Activated CD4-positive, alpha-beta T cell treated with anti-CD3 and anti-CD28 coated beads for 24 hours (primary cell): ENCODE measurements at places on chromosomes 2 and 18.
A peak's percentile ranks its signal among the peaks of the same experiment; 100 is the strongest.

GRCh38 chr2:44843641-44844310 is 97.7 kb upstream of the SIX3 start:
- no peak for DNase-seq

DNA sequence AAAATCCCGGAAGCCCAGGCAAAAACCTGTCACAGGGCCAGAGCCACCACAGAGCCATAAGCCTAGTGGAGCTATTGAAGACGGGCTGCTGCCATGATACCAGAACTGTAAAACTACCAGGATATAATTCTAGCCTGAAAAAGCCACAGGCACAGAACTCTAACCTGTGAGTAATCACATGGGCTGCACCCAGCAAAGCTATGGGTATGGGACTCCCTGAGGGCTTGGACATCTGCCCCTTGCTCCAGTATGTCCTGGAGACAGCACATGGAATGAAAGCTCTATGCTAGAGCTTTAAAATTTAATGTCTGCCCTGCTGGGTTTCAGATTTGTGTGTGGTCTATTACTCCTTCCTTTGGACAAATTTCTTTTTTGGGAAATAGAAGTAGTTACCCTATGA is 2183.6 kb upstream of the CELF4 start:
- DNase-seq = no peak

DNA sequence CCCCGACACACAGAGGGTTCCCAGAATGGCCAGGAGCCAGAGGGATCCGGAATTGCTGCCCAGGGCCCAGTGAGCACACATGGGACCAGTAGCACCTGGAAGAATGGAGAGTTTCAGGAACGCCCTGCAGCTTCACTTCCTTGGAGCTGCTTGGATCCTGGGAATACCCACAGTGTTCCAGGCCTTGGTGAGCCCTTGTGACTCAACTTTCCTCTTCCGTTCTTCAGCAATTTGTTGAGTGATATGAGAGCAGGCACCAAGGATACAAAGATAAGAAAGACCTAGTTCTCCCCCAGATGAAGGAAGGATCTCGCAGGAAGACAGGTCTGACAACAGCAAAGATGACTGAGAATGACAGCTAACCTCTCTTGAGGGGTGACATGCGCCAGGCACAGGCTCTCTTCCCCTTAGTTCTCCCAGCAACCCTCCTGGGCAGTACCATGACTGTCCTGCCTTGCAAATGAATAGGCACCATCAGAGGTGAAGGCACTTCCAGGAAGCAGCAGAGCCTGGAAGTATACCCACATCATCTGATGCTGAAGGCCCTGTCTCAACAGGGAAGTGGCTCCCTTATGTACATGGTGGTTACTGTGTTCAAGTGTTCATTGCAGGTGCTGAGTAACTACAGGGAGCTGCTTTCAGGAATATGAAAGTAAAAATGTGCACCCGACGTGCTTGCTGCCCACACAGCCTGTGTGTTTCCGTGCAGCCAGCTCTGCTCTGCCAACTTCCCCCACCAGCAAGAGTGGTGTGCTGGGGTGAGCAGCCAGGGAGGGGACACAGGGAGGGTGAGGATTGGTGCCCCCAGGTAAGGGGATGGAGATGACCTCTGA is 116.2 kb downstream of the STPG4 start:
- DNase-seq = peak; percentile 6

- DNase-seq = no peak
Measured at GRCh38 chr2:19847486-19847885, 54.3 kb downstream of the TTC32 start.

DNA sequence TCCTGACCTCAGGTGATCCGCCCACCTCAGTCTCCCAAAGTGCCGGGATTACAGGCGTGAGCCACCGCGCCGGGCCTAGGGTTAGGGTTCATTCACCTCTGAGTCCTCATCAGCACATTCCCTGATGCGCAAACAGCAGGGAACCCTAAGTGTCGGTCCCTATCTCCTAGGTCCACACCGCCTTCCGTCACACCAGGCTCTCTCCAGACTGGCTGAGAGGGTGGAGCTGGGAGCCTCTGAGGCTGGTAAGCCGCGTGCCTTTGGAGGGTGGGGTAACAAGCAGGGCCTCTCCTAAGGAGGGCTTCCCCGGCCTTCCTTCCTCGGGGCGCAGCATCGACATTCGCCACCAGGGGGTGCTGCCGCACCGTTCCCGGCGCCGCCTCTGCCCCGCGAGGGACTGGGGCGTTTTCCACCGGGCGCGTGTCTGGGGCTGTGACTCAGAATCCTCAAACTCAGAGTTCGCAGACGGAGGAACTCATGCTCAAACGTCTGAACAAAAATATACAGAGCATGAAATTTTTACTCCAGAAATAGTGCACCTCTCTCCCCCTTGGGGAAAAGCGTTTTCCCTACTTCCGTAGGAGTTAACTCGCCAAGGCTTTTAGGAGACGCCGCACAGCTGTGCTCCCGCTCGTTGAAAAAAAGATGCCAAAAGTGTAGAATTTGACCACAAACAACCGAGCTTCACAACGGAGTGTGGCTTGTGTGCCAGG is 63.9 kb upstream of the ASAP2 start:
- peak; percentile 80 for DNase-seq

DNA sequence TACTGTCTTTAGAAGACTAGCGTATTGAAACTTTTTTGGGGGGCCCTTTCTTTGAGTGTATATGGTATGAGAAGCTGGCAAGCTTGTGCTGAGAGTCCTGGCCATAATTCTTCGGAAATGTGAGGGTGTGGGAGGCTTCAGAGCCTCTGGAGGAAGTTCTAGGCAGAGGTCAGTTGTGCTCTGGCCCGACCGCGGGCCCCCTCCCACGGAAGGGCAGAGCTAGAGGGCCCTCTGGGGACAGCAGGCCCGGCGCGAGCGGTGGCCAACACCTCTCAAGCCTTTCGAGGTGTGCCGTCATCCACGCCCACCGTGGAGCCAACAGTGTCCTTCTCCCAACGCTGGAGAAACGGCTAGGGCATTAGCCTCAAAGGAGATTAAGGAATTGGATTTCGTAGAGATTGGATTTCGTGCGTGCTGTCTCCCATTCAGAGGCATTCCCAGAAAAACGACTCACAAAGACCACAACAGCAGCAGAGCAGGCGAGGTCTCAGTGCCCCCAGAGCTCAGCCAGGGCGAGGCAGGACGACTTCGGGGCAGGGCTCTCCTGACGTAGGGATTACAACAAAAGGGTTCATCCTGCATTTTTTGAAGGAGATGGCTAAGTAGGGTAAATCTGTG is 2.2 kb upstream of the MTCL1 start:
- no peak for DNase-seq

GRCh38 chr2:187906021-187906420 is 351.8 kb upstream of the TFPI start:
- no peak for DNase-seq

DNA sequence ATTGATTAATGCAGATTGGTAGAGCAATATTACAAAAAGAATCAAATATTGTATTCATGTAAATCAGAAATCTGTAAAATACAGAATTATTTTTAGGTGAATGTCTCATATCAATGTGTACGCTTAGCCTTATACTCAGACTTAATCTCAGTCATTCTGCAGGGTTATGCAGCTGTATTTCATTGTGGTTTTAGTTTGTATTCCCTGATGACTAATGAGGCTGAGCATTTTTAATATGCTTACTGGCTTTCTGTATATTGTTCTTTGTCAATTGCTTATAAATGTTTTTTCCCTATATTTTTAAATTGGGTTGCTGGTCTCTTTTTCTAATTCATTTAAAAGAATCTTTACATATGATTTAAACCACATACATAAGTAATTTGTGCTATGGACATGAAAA is 50.1 kb downstream of the CDH19 start:
- DNase-seq = no peak

DNA sequence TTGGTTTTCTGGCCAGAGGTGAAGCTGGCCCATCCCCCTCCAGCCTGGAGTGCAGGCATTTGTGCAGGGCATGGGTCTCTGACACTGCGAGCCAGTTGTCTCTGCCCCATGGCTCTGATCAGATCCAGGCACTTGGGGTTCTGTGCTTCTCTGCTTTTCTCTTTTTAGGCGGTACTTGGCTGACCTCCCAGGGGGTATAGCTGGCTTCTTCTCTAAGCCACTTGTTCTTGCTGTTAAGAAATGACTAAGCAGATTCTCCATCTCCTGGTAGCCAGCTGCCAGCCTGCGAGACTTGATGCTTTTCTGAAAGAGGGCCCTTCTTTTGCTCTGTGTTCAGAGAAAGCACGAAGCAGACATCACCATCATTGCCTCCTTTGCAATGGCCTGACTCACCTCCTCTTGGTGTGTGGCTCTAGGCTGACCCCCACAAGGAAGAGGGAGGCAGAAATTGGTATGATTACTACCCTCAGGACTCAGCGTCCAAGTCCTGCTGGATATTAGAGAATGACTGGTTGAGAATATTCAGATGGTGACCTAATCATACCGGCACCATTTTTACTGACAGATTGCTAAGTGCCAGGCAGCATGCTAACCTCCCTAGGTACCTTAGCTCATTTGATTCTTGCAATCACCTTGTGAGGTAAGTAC is 32.7 kb downstream of the TNP1 start:
- no peak for DNase-seq
